Memory B cell (primary cell): ENCODE measurements at places on chromosomes 12 and 14.

GRCh38 chr12:110599334-110599733 lies 14.6 kb upstream of the TCTN1 start:
- DNase-seq: no peak

DNA sequence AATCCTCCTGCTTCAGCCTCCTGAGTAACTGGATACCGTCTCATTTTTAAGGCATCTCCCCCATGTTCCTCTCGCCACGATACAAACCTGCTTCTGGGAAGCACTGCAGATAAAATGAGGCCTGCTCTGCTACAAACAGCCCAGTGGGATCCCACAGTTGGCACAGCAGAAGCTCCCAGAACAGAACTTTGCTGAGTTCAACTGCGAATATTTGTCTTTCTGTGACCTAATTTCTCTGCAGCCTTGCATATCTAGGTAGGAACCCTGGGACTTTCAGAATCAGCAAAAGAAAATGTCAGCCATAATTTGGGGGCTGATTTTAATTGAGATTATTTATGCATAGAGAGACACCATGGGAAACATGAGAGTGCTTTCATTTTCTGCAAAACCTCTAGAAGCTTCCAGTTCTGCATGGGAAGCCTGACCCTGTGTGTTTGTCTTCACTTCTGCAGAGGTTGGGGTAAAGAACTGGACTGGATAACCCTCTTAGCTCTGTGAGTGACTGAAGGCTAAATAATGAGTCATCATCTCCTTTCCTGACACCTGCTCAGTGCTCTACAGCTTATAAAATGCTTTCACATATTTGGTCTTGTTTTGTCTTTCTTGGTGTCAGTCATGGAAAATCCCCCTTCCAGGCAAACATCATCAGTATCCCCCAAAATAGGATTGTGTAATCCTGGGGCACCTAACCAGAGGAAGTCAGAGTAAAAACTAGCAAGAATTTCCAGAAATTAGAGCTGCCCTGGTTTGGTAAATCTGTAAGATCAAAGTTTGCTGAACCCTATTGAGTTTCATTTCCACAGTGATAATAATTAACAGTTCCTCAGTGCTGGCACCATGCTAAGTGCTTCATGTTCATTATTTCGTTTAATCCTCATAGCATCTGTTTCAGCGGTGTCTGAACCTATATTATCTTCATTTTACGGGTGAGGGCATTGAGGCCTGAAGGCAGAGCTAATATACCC lies 185.8 kb downstream of the SLC15A4 start:
- DNase-seq: no peak

- peak; percentile 14 for DNase-seq
These were observed 718 bp downstream of the CCDC92 start for GRCh38 chr12:123971770-123972456.

DNA sequence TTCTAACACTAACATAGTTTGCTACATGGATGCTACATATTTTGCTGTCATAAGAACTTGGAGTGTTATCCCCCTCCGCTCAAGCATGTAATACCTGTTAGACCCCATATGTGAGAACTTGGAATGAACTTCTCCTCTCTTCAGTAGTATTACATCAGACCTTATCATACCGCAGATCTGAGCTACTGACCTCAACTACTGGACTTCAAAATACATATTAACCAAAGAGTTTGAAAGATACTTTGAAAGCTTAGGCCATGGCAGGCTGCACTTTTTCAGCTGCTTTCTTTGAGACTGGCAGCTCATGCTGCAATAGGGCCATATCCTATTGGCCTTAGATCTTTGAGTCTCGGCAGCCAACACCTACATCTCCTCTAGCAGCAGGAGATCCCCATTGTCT lies 74.8 kb downstream of the EEA1 start:
- DNase-seq: no peak

DNA sequence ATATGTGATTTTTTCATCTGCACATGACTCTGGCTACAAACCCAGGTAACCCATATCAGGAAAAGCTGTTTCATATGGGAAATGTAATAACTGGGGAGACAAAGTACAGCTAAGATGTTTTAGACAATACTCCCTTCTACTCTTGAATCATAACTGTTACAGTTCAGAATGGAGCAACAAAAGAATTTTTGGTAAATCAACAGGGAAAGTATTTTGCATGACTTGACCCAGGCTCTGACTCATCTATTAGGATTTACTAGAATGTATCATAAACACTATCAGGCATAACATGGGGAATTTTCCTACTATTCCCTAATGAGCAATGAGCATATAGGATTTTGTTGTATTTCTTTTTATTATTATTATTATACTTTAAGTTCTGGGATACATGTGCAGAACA lies 553.0 kb downstream of the SLC16A7 start:
- DNase-seq: no peak

GRCh38 chr14:70909733-70910614 lies 2.7 kb downstream of the PCNX1 start:
- DNase-seq: no peak

GRCh38 chr12:6262623-6263022 lies 47.9 kb upstream of the PLEKHG6 start:
- DNase-seq: no peak

GRCh38 chr12:18224745-18225144 lies 36.6 kb upstream of the PIK3C2G start:
- DNase-seq: no peak

DNA sequence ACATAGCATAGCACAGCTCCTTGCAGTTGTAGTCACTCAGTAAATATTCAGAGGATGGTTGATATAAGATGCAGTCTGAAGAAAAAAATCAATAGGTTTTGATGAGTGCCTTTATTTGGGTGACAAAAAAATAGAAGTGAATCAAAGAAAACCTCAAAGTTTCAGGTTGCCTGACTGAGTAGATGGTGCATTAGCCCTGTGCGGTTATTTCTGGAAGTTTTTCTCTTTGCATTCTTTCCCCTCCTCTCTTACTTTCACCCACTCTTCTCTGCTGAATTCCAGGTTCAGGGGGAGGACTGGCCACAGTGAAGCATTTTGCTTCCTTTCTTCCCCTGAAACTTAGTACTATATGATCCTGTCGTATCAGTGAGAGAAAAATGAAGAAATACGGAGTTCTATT lies 28.6 kb downstream of the TRHDE start:
- DNase-seq: no peak

DNA sequence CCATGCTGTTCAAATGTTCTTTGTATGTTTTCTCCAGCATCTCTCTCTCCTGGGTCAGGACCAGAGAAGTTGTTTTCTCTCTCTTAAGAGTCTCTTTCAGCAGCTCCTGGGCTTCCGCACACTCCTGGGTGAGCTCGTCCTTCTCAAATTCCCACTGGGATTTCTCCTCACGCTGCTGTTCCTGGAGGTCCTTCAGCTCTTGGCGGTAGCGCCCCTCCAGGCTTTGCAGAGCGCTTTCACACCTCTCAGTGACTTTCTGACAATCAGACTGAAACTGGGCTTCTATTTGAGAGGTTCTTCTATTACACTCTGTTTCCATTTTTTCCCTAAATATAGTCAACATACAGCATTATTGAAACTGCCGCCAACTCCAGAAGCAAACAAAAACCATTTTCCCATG lies 72.7 kb downstream of the NIN start:
- no peak for DNase-seq

GRCh38 chr12:14167005-14167628 lies 185.7 kb upstream of the GRIN2B start:
- peak; percentile 63 for DNase-seq

- DNase-seq: no peak
These were observed 4.0 kb upstream of the NAA25 start for GRCh38 chr12:112112409-112113133.

DNA sequence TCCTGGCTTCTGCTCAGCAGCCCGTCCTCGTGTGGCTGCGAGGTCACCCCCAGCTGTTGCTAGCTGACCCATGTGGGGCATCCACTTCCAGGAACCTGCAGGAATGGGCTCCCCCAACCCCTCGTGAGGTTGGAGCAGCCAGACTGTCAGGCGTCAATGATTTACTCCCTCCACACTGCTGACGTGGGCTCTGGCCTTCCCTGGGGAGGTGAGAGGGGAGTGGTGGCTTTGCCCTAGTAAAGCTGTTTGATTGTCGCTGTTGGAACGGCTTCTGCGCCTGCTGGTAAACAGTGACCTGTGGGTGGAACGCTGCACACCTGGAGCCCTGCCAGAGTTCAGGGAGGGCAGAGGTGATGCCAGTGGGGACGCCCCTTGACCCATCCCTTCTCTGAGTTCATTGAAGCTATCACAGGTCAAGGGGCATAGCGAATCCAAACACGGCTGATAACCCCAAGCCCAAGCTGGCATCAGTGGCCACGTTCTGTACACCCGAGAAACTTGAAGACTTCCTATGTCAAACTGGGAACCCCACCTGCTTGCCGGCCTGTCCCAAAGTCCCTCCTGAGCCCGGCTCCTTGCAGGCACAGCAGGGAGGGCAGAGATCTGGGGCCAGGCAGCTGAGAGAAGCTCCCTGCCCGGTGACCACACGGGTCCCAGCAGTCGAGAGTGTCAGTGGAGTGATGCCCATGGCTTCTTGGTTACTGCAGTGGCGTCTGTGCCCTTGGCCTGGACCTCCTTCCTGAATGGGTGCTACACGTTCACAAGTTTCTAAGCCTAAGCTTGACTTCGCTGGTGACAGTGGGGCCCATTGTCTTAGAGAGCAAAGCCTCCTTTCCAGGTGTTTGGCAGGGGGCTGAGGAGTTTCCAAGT lies 2.7 kb downstream of the ASPG start:
- no peak for DNase-seq

GRCh38 chr14:96843137-96843536 lies 46.0 kb downstream of the VRK1 start:
- DNase-seq: no peak

DNA sequence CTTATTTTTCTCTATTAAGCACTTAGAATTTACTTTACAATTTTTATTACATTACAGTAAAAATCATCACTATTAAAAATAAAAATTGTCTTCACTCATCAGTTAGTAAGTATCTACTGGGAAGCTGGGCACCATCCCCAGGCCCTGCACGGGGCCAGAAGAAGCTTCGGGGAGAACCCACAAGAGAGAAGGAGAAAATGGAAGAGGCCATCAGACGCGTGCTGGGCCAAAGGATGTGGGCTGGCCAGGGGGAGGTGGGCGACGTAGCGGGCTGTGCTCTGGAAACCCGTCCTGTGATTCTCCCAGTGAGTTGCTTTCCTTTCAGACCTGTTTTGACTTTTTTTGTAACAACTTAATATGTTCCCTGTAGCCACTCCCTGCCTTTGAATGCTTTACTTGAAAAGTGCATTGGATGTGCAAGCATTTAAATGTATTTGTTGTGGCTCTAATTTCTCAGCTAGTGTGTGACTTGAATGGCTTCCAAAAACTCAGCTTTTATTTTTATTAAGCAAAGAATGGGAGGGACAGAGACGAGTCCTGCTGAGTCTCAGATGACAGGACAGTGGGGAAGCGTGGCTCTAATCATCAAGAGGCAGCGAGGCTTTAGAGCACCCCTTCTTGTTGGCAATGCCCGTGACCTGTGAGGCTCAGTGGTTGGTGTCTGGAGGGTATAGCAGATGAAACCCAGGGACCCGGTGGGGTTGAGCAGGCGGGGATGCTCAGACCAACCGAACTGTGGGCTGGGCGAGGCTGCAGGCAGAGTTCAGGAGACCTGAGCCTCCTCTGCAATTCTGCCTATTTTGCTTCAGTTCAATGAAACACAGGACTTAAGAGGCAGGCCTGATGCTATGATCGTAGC lies 38.8 kb downstream of the SYNE3 start:
- DNase-seq: no peak

DNA sequence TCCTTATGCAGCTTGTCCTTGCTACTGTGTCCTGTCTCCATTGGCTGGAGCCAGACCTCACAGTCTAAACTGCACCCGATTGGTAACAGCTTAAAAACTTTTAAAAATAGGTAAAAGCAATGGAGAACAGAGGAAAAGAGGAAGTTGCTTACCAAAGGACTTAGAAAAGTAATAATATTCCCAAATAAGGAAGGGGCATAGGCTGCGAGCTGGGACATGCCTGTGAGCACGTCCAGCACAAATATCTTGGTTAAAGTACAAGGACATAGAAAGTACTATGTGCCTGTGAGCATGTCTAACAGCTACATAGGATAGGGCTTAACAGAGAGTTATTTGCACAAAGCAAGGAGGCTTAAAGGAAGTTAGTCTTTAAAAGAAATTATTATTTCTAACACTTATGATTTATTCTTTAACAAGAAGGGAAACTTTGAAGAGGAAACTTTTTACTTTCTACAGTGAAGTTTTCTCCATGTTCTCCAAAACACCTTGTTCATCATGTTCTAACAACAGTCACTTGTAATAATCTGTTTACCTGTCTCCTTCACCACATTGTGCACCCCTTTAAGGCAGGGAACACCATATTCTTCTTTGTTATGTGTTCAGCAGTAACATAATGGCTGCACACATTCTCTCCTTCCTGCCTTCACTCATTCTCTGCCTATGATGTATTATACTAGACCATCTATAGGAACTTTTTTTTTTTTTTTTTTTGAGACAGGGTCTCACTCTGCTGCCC lies 9.8 kb upstream of the UBE2N start:
- no peak for DNase-seq

- no peak for DNase-seq
These were observed 7.9 kb upstream of the RBM19 start for GRCh38 chr12:113974006-113974405.

DNA sequence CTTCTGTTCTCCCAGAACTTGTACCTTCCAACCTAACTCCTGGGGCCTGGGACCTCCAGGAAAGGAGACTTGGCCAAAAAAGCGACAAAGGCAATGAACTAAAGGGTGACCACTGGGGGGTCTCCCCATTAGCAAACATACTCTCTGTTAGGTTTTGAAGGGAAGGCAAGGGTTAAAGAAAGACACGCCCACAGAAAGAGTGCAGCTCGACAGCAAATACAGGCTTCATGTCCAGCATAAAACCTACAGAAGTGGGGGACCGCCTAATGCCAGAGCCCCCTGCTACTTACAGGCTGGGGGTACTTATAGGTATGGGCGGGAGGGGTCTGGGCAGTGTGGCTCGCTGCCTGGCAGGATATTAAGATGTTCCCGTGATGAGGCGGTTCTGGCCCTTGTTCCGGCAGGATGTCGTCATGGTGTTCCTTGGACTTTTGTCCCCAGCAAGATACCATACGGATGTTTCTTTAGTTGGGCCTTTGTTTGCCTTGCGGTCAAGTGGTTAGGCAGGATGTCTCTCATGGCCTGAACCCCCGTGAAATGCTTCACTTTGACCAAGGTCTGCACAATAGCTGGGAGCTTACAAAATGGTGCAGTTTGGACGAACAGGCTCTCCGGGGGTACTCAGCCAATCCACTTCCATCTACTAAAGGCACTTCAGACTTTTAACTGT lies 53.4 kb downstream of the PRMT8 start:
- DNase-seq: no peak

DNA sequence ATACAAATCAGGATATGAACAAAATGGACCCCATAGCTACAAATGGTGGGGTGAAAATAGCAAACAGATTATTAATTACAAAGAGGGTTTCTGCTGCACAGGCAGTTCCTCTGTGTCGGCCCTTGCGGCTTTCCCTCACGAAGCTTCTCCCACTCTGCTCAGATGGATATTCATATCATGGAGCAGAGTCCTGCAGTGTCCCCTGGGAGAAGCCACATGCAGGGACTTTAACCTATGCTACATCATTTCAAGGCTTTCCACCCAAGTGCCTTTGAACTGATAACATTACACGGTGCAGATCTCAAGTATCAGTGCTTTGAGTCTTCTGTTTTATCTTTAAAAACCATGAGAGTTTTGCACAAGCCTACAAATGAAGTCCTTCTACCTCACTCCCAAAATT lies 229.1 kb downstream of the PPM1H start:
- no peak for DNase-seq
